ENCODE measurements at places on chromosomes 13 and 19.

DNA sequence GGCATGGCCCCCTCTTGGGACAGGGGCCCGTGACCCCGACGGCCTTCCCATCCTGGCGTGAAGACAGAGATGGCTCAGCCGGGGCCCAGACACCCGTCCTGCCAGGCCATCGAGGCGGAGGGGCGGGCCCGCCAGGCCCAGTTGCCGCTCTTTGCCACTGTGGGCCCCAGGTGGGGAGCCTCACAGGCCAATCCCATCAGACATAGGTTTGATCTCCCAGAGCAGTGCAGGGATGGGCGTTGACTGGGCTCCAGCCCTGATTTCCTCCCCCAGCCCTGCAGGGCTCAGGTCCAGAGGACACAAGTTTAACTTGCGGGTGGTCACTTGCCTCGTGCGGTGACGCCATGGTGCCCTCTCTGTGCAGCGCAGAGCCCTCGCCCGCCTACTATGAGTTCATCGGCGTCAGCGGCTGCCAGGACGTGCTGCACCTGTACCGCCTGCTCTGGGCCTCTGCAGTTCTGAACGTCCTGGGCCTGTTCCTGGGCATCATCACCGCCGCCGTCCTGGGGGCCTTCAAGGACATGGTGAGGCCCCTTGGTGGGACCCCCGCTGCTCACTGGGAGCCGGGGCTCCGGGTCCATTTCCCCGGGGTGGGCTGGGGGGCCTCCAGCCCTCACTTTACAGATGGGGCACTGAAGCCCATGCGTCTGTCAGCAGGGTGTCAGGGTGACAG, 42.4 kb downstream of the TMEM255B start:
- no peak for DNase-seq

DNA sequence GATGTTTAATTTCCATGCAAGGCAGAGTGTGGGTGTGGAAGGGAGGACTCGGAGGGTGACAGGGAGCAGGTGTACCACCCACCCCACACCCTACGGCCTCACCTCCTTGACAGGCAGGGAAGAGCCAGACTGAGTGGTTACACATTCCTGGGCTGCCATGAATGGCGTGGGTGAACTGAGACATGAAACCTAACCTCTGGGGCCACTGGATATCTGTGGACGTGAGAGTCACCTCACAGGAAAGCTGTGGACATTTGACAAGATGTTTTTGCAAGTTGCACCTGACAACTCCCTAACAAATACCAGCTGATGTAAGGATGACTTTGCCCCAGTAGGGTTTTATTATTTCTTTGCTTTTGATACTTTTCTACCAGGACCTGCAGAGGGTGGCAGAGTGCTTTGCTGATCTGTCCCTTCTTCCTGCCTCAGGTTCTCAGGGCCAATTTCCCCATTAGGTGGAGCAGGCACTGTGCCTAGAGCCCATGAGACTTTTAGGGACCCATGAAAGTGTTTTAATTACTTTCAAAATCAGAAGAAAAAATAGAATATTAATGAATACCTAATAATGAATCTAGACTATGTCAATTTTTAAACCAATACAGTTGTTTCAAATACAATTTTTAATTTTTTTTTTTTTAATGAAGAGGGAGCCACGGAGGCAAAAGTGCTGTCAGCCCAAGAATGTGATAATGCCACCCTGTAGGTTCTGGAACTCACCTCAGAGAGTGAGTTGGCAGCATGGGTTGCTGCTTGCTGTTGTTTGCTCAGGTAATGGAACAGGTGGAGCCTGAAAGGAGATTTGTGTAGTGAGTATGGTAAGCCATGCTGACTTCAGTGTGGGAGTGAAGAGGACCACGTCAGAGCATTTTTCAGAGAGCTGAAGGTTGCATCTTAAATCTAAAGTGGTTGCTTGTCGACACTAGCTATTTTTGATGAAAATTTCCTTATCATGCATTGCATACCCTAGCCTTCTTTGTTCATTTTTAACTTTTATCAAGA, 58.0 kb upstream of the CYSLTR2 start:
- DNase-seq = no peak

- peak; percentile 42 for DNase-seq
These were observed 26.5 kb downstream of the MPND start for GRCh38 chr19:4369888-4370260.

DNA sequence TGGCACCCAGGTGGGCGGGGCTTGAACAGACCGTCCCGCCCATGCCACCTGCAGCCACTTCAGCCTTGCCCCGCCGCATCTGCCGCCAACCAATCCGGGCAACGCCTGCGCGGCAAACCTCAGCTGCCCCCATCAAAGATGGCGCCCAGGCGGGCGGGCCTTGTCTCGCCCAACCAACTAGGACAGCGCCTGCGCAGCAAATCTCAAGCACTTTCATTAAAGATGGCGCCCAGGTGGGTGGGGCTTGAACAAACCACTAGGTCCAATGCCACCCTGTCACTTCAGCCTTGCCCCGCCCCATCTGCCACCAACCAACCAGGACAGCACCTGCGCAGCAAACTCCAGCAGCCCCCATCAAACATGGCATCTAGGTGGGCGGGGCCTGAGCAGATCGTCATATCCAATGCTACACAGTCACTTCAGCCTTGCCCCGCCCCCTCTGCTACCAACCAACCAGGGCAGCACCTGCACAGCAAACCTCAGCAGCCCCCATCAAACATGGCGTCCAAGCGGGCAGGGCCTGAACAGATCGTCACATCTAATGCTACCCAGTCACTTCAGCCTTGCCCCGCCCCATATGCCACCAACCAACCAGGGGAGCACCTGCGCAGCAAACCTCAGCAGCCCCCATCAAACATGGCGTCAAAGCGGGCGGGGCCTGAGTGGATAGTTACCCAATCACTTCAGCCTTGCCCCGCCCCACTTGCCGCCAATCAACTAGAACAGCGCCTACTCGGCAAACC, 1.4 kb downstream of the PEG3 start:
- DNase-seq = no peak

Data from activated CD4-positive, alpha-beta T cell treated with anti-CD3 and anti-CD28 coated beads, Interleukin-2, amount 50 U/mL, for 24 hours (primary cell).